ENCODE measurements at places on chromosomes 4 and X.

DNA sequence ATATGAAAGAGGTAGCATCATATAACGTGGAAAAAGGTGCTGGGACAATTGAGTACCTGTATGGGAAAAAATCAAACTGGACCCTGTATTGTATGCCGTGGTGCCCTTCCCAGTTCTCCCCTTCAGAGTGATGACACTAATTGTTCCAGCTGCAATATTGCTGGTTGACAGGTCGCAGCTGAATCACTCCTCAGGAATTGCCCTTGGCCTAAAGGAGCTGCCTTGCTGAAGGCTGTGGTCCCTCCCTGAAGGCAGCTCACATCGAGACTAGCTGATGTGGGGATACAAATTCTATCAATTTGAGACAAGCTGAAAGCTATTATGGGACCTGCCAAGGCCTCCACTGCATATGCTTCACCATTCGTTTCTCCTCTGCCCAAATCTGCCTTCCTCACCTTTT, 39.3 kb upstream of the CXCL8 start:
- no peak for DNase-seq

GRCh38 chrX:17741123-17741511, 3.8 kb downstream of the SCML1 start:
- DNase-seq, result no peak

- DNase-seq, result no peak
These were observed 35.7 kb downstream of the TBL1X start for GRCh38 chrX:9500584-9500983.

GRCh38 chrX:20523626-20524312, 257.1 kb upstream of the RPS6KA3 start:
- no peak for DNase-seq

DNA sequence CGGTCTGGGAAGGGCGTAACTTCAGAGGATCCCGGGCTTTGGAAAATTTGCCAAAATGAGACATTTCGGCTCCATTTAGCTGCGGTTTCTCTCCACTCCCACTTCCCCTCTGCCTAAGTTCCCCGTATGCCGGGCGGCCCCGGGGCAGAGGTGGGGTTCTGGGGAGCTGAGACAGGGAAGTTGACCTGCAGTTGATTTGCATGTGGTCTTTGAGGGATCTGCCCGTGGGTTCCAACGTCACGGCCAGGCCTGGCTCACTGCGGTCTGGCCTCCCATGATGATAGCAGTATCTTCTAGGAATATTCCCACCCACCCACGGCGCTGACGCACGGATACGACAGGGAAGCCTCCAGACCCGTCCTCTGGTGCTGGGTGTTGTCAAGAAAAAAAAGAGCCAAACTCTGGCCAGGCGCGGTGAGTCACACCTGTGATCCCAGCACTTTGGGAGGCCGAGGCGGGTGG, 27.3 kb upstream of the CRLF2 start:
- peak; percentile 11 for DNase-seq

- no peak for DNase-seq
These were observed 282.6 kb upstream of the NDST4 start for GRCh38 chr4:115396034-115396433.

DNA sequence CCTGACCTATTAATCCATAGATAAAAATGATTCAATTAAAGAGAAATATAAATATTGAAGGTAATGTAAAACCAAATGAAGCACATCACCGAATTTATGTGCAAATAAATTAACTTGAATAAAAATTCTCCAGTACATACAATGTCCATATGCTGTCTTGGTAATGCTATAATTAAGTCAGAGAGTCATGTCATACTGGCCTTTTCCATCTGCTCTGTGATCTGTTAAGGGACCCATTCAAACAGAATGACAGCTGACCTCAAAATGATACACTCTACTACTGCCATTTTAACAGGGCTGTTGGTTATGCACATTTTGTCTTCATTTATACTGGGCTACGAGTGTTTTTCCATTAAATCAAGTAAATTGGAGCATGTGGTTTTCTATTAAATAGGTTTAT, 99.3 kb downstream of the TEX13A start:
- DNase-seq, result peak; percentile 16

GRCh38 chrX:129984111-129984958, 1.9 kb downstream of the BCORL1 start:
- DNase-seq, result no peak

GRCh38 chr4:111839141-111839540, 306.1 kb upstream of the FAM241A start:
- no peak for DNase-seq

DNA sequence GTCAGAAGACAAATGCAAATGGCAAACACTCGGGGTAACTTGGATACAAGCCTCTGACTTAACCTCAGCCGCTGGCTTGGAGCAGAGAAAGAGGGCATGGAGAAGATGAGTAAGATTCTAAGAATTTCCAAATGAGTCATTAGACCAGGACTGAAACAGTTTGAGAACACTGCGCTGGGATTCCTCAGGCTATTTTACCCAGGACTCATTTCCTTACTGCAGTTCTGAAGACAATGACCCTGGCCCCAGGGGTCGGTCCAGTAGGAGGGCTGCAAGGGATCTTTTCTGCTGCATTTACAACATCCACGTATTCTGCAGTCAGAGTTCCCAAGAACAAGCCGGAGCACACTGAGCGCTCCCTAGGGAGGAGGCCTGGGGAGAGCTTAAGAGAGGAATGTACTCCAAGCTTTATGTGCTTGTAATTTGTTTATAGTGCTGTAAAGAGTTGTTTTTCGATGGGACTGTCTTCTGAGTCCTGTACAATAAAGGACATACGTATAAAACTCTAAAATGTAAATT, 27.3 kb upstream of the SORBS2 start:
- peak; percentile 12 for DNase-seq

- DNase-seq, result no peak
These were observed 614.8 kb upstream of the TECRL start for GRCh38 chr4:65023883-65024670.

- DNase-seq, result no peak
These were observed 201.1 kb upstream of the ETNPPL start for GRCh38 chr4:108963910-108964309.

DNA sequence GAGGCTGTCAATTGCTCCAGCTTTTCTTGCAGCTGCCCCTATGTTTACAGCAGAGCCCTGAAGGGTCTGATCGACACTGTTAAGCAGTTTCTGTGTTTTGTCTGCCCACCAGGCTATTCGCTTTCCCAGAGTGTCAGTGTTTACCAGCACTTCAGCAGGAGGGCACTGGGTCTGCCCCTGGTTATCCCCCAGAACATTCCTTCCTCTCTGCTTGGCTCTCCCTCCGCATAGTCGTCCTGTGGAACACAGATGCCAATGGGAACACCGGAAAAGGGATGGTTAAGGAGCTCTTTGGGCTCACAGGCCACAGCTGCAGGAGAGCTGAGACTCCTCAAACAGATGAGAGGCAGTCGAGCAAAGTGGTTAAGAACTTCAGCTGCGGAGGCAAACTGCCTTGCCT, 71.3 kb upstream of the FBXW7 start:
- no peak for DNase-seq

DNA sequence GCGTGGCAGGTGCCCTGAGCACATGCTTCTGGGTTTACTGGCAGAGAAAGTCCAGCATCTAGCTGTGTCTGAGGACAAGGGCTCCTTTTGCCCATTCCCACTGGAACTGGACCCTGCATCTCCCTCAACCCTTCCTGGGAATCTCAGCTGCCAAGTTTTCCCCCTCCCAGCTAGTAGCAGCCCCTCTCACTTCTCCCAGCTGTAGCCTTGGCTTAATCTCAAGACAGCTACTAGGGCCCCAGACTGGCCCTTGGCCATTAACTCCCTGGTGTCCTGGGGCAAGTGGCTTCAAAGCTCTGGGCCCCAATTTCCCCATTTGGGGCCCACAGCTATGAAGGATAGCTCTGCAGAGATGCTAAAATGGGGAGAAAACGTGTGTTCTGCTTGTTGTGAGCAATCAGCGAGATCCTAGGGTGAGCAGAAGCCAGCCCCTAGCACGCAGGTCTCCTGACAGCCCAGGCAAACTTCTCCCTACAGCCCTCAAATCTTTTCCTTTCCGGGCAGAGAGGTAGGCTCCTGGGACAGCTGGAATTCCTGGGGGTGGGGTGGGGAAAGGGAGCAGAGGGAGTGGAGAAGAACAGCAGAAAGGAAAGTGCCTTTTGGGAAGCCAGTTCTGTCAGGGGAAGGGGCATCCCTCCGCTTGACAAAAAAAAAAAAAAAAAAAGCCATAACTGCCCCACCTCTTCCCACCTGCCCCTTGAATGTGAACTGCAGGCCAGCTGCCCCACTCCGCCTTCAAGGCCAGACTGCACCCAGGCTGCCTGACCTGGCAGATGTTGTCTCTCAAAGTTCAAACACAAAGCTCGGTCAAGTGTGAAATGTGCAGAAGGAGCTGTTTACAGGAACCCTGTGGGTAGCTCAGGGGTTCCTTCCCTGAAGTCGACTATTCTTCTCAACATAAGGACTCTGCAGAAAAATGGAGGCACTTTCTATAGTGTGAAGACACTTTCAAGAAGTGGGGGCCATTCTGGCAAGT, 16.6 kb downstream of the FGD1 start:
- no peak for DNase-seq

DNA sequence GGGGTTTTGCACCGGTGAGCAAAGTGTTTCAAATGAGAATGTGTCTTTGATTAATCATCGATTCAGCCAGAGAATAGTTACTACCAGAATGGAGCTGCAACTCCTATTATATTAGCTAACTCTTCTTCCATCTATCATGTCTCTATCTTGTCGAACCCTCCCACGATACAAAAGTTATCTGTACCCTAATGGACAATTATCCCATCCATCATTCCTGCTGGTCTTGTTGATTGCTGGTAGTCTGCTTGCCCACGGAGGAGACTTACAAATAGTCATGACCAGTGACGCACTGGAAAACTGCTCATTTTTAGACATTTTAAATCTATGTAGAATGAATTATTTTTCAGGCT, 67.5 kb downstream of the RTL9 start:
- no peak for DNase-seq

DNA sequence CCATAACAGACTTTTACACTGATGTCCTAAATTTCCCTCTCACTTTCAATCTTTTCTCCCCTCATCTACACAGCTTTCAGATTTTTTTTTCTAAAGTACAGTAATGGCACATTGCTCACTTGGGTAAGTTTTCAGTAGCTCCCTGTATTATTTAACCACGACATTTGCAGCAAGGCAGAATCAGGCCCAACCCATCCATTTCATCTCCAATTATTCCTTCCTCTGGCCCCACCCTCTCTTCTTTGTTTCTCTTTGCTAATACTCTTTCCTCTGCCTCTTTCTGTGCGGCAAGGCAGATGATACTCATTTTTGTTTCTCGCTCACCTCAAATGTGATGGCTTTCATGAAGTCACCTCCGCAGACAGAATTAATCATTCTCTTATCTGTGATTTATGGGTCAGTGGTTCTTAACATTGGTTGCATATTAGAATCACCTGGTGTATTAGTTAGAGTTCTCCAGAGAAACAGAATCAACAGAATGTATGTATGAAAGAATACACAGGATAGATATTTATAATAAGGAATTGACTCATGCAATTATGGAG, 43.4 kb upstream of the GATB start:
- no peak for DNase-seq

DNA sequence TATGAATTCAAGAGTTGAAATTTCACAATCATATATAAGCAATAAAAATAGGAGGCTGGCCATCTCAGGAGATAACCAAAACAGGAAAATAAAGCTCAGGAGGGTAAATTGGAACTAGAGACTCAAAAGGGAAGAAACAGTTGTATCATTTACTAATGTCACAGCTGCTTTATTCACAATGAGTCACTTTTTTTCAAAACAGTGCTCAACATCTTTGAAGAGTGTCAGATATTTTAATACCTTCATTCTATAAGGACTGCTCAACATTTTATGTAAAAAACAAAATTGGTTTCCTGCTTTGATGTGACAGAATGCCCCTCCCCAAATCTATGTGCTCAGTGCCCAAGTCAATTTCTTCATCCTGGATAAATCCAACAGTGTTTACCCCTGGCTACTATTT, 97.7 kb downstream of the DDX60 start:
- no peak for DNase-seq

DNA sequence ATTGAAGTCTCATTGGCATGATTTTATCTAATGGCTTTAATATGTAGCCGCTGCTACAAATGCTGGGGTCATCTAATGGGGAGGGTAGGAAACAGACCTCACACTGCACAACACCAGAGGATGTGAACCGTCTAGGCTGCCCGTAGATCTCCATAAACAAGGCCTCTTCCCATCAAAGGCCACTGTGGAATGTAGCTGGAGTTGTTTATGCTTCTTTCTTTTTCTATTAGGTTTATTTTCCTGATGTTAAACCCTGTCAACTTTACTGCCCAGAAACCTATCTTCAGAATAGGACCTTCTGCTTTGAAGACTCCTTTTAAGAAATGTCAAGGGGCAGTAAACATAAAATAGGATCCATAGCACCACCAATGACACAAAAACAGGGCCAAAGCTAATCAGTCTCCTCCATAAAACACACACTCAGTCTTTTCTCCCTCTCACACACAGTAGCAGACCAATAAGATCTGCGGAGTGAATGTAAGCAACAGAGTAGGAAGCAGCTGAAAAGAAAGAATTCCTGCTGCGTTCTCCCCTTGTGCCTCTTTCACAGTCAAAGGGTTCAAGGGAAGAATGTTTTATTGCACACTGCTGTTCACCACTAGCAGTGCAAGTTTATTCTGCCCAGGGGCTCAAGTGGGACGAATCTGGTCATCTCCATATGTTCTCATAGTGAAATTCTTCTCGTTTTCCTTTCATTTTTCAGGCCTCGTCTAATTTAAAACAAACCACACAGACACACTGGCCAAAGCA, 72.2 kb downstream of the MAML3 start:
- DNase-seq, result peak; percentile 37

DNA sequence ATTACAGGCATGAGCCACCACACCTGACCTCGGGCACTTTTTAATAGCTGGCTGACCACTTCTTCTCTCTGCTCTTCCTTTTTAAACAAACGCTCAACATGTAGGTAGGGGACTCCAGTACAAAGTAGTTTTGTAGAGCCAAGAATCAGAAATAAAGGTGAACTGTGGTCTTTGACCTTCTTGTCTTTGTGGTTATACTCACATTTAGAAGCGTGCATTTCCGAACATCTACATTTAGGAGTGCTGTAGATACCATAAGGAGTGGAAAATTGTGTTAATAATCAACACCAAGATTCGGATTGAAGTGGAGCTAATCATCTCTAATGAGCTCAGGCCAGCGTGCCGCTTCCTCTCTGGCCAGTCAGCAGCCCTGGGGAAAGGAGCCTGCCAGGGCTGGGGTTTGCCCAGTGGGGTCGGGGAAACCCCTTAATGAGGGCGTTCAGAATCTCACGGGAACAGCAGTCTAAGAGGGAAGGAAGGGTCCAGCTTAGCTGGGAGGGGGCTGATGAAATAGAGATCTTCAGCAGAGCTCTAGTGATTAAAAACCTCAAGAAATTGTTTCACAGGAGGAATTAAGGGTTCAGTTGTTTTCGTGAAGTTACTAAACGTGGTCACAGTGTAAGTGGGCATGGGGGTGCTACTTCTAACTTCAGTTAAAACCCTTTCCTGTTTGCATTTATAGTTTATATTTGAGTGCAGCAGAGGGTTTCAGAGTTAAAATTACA, 81.2 kb downstream of the GAB1 start:
- DNase-seq, result no peak

GRCh38 chr4:56307423-56307822, 79.9 kb downstream of the AASDH start:
- no peak for DNase-seq
